ENCODE measurements at places on chromosomes 6 and 20. TPM values are rescaled to one million over a fixed set of nuclear protein-coding genes. Genes with fewer than 3 reads are reported as not detected.

GSTA3 gene
- not detected for total RNA-seq

HCRTR2 gene
- total RNA-seq = not detected

RBM38 gene
- 16.2 TPM for total RNA-seq

EEF1A2 gene
- 3.6 TPM for total RNA-seq

ATP6V1G2 gene
- total RNA-seq = 0.97 TPM

TLDC2 gene
- not detected for total RNA-seq

OPRM1 gene
- not detected for total RNA-seq

Measured in epithelial cell of umbilical artery (primary cell).